Endothelial cell (in vitro differentiated cells): ENCODE measurements at places on chromosomes 6 and 20.

- no peak for DNase-seq
These were observed 637 bp downstream of the TRPC4AP start for GRCh38 chr20:35091816-35092523.

- DNase-seq: no peak
These were observed 53.5 kb downstream of the TRPC4AP start for GRCh38 chr20:35039146-35039545.

DNA sequence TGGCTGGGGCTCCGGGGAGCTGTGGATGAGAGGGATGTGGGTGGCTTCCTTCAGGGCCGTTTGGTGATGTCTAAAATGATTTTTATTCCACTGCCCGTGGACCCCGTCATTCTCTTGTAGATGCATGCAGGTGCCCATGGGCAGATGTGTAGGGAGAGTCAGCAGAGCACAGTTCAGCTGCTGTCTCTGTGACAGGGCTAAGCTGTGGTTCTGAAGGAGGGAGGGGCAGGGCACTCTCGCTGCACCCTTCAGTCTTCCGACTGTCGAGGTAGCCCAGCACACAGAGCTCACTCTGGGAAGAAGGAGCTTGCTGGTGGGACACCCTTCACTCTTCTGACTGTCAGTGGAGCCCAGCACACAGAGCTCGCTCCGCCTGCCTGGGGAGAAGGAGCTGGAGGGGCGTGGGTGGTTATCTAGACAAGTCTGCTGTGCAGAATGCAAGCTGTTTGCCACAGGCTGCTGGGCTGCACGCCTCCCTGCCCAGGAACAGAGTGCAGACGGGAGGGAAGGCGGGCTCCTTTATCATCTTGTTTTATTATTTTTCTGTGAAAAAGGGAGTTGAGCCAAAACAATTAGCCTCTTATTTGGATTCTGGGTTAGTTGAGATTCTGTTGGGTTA lies 28.4 kb upstream of the ADRM1 start:
- DNase-seq: no peak

GRCh38 chr6:129284225-129284624 lies 401.3 kb downstream of the LAMA2 start:
- no peak for DNase-seq

DNA sequence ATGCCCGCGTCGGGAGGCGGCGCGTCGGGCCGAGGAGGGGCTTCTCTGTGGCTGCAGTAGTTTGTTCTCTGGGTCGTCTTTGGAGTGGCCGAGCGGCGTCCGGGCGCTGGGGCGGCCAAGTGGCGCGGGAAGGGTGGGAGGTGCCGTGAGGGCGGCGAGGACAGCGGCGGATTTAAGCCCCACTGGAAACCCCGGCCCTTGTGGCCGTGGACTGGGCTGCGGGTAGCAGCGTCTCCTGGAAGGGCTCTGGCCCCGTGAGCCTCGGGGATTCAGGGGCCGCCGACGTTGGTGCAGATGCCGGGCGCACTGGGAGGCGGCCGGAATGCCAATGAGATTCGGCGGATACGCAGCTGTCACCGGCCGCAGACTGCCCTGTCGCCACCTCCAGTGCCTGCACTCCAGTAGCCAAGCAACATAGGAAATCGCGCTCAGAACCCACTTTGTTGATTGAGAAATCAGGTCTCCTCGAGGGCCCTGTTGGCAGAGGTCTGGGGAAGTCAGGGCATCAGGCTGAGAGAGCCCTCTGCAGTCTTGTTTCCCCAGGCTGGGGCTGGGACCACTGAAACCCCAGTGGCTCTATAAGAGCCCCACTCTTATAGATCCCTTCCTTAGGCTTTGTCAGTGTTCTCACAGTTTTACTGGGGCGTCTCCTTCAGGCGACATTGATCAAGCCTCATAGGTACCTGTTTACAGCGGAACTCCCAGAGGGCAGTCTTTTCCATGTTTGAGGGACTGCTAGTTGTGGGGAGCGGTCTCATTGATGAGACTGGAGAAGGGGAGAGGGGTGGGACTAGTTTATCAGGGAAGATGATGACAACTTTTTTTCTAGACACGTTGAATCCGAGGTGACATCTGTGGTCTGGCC lies 642 bp downstream of the GZF1 start:
- peak; percentile 48 for DNase-seq

GRCh38 chr6:63180367-63180766 lies 30.9 kb upstream of the FKBP1C start:
- no peak for DNase-seq

- no peak for DNase-seq
These were observed 25.1 kb upstream of the SLC17A3 start for GRCh38 chr6:25899123-25899522.

DNA sequence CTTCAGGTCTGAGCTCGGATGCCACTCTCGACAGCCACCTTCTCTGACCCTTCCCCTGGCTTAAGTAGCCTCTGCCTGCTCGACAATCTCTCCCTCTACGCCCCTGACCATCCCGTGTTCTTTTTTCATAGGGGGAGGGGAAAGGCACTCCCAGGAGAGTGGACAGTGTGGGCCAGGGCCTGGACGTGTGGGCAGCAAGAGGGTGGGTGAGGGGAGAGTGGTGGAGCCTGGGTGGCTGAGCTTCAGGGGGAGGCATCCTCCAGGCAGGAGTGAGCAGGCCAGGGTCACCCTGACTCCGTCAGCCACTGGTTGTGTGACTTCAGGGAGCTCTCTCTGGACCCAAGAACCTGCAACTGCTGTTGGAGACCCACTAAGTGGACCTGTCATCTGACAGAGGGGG lies 92.7 kb downstream of the CEBPB start:
- no peak for DNase-seq

- no peak for DNase-seq
These were observed 165.9 kb upstream of the LRFN2 start for GRCh38 chr6:40753048-40753447.

GRCh38 chr20:40462566-40462965 lies 226.5 kb downstream of the MAFB start:
- DNase-seq: no peak

DNA sequence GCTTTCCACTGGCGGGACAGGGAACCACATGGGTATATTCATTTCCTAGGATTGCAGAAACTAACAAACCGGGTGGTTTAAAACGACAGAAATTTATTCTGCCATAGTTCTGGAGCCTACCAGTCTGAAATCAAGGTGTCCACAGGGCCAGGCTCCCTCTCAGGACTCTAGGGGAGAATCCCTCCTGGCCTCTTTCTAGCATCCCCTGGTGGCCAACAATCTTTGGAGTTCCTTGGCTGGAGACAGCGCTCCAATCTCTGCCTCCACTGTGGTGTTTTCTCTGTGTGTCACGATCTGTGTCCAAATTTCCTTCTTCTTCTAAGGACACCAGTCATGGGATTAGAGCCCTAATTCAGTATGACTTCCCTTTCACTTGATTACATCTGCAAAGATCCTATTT lies 95.0 kb downstream of the SCML4 start:
- peak; percentile 20 for DNase-seq

DNA sequence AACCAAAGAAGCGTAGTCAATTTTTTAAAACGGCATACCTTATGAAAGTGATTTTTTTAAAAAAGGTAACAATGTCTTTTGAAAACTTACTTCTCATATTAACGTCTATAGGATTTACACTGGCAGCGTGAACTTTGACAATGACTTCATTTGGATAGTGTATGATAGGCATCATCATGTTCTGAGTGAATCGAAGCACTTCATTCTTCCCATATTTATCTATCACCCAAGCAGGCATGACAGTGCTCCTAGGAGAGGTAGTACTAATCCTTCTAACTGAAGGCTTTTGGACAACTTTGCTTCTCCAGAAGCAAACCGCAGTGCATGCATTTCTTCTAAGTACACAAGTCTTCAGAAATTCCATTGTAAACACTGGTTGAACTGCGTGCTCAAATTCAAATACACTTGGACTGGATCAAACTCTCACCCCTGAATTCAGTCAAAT lies 618 bp downstream of the RTN4IP1 start:
- no peak for DNase-seq
